Epithelial cell of esophagus (primary cell): ENCODE measurements at places on chromosomes 3 and 15.
A peak's percentile ranks its signal among the peaks of the same experiment; 100 is the strongest.

DNA sequence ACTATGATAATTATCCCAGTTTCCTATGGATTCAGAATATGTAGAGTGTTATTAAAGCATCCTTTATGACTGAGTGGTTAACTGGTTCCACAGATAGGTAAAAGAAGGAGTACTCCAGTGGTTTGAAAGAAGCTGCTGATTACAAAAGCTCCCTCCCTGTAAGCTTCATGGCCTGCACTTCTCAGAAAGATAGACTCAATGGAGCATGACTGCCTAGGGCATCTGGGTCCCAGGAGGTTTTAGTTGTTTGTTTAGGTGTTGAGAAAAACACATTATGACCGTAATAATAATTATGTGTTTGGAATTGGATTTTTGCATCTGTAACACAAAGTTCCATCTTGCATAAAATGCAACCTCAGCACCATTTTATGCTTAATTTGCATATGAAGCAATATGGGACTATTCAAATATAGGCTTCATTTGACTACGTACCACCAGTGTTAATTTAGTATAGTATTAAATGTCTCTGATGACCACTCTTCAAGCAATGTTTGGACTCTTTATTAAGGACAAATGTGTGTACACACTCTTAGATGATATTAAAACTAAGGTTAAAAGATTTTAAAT, 121.1 kb downstream of the ROBO2 start:
- no peak for DNase-seq

DNA sequence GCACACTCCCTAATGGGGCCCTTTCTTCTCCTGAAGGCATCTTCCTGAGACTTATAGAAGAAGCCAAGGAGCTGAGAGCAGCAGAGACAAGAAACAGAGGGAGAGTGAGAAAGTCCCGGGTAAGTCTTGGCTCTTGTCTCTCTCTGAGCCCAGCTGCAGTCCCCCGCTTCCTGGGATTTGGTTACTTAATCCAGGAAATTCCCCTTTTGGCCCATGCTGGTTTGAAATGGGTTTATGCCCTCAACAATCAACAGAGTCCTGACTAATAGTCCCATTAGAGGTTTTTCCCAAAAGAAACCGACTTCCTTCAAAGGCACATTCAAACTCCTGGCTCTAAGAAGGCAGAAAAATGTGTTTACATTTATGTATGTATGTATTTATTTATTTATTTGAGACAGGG, 22.0 kb downstream of the TMEM158 start:
- peak; percentile 76 for DNase-seq

GRCh38 chr3:69737392-69737791, 1.9 kb upstream of the MITF start:
- no peak for DNase-seq

DNA sequence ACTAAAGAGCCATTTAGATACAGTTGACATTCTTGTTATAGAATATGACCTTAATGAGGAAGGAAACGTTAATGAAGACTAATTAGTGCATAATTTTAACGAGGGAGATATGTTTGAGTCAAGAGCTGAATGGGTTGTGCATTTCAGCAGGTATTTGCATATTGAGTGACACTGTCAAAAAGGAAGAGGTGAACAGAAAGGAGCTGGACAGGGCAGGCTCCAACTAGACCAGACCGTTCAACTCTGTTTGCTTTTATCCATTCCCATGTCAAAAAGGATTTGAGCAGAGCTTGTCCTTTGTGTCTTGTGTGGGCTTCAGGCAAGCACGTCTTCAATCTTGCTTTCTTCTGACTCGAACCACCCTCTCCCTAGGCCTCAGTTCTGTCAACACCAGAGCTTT, 40.7 kb downstream of the B3GALNT1 start:
- no peak for DNase-seq

GRCh38 chr3:117404141-117404540, 694.6 kb downstream of the TUSC7 start:
- peak; percentile 45 for DNase-seq

DNA sequence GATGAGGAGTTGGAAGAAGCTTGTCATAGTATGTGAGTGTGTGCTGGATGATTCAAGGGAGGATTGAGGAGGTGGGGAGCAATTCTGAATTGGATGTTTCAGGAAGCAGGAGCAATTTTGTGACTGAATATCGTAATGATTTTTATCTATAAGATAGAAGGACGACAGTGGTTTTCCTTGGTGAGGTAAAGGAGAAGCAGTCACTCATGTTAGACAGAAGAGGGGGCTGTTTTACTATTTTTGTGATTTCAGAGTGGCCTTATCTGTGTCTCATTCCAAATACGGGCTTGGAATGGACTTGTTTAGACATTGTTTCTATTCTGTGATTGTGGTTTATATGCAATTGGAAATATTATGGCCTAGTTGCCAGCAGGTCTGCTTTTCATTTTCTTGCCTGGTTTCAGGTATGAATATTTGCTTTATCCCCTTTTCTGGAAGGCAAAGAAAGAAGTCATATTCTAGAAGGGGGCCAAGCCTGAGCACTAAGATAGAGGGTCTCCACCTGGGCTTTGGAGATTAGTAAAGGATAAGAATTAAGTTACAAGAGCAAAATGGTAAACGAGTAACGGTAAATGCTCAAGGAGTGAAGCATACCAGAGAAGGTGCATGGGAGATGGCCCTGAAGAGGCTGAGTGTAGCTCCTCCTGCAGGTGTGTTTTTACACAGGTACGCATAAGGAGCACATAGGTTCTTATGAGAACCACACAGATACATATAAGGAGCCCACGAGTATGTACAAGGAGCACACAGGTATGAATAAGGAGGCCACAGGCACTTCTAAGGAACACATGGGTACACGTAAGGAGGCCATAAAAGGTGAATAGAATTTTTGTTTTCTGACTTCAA, 124.6 kb upstream of the KCNAB1 start:
- DNase-seq = peak; percentile 62

GRCh38 chr15:68210821-68211655, 5.9 kb upstream of the CALML4 start:
- peak; percentile 39 for DNase-seq

- DNase-seq = no peak
These were observed 15.6 kb downstream of the NBEAL2 start for GRCh38 chr3:46994801-46995731.

GRCh38 chr3:106862067-106862466, 515.2 kb upstream of the CCDC54 start:
- DNase-seq = peak; percentile 26

- DNase-seq = no peak
These were observed 90.0 kb downstream of the GAP43 start for GRCh38 chr3:115713284-115713683.

- no peak for DNase-seq
These were observed 15.3 kb downstream of the FYCO1 start for GRCh38 chr3:45980229-45980813.

GRCh38 chr15:90750186-90750585, 33.0 kb downstream of the BLM start:
- no peak for DNase-seq

- no peak for DNase-seq
These were observed 24.1 kb downstream of the DUOX2 start for GRCh38 chr15:45089712-45090373.

DNA sequence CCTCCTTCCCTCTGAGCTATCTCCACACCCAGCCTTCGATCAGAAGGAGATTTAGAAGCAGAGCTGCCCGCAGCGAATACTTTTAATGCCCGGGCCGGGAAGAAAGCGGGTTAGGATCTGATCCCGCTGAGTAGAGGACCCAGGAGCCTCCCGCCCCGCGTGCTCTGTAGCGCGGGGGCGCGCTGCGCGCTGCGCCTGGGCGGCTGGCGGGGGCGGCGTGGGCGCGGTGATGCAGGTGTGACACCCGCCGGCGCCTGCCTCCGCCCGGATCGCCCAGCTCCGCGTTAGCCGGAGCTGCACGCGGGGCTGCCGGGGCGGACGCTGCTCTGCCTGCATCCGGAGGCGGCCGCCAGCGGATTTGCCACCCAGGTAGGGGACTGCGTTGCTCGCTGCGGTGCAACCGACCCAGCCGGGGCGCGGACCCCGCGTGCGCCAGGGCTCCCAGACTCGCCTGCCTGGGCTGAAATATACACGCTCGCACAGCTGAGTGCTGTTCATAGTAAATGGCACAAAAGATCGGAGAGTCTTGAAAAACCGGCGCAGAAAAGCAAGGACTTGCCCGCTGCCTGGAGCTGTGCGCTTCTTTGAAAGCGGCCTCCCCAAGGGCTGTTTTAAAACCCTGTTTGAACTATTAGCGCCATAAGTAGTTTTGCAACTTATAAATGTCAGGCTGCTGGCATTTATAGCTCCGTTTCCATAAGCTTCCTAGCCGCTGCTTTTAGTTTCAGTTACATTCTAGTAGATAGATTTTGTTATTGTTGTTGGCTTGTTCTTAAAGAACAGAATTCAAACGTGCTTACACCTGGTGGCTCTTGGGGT, at the start of gene SV2B:
Gene SV2B, plus strand, starts transcription at position 263 of the 819 bp plus-strand sequence. CDS start 126,007 bp downstream, outside the sequence.
- DNase-seq = peak; percentile 38

DNA sequence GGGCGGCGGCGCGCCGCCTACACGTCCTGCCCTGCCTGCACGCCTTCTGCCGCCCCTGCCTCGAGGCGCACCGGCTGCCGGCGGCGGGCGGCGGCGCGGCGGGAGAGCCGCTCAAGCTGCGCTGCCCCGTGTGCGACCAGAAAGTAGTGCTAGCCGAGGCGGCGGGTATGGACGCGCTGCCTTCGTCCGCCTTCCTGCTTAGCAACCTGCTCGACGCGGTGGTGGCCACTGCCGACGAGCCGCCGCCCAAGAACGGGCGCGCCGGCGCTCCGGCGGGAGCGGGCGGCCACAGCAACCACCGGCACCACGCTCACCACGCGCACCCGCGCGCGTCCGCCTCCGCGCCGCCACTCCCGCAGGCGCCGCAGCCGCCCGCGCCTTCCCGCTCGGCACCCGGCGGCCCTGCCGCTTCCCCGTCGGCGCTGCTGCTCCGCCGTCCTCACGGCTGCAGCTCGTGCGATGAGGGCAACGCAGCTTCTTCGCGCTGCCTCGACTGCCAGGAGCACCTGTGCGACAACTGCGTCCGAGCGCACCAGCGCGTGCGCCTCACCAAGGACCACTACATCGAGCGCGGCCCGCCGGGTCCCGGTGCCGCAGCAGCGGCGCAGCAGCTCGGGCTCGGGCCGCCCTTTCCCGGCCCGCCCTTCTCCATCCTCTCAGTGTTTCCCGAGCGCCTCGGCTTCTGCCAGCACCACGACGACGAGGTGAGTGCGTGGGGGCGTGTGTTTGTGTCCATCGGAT, 602 bp downstream of the TRIM71 start:
- peak; percentile 18 for DNase-seq

GRCh38 chr15:40333922-40334492, 6.7 kb downstream of the CCDC9B start:
- DNase-seq = peak; percentile 72

DNA sequence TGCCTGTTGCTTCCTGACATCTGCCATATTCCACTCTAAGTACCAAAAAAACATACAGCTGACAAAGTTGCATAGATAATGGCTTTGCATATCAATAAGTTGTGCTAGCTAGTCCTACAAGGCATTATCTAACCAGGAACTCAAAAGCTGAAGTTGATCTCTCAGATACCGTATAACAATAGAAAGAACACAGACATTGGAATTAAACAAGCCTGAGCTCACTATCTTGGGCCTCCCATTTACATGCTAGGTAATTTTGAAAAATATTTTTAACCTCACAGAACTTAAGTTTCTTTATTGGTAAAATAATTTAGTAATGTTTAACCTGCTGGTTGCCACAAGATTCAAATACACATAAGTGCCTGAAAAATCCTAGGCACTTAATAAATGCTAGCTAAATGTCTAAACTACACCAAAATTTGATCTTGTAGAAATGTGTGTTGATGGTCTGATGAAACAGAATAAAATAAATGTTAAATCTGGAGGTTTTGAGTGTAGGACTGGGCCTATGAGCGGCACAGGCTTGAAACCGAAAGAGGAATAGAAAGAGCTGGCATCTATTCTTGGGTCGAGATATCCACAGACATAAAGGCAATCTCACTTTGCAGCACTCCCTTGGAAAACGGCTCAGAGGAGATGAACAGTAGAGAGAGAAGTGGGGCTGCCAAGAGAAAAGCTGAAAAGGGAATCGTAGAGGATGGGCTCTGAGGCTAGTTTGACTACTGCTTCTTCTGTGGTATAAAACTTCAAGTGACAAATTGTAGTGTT, 29.9 kb upstream of the TTC14 start:
- no peak for DNase-seq

- no peak for DNase-seq
These were observed 154.3 kb downstream of the CHDH start for GRCh38 chr3:53691885-53692284.

DNA sequence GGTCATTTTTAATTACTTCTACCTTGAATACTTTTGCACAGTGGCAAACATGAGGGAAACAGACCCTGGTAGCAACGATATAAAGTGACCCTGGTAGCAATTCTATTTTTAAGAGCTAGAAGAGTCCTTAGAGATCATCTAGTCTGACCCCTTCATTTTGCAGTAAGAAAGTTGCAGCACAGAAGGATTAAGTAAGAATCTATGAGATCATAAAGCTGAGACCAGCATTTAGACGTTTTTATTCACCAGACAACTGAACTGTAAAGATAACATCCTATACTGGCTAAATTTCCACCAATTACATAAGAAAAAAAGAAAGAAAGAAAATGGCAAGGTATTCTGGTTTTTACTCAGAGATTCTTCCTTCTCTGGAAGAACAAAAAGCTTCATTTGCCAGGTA, 49.9 kb downstream of the LRRFIP2 start:
- no peak for DNase-seq

- DNase-seq = peak; percentile 17
These were observed 169.9 kb downstream of the AKAP13 start for GRCh38 chr15:85550283-85550682.

- DNase-seq = no peak
These were observed 9.1 kb downstream of the ANPEP start for GRCh38 chr15:89805241-89806209.

- peak; percentile 63 for DNase-seq
These were observed 42.2 kb downstream of the ILDR1 start for GRCh38 chr3:121979734-121980449.

- DNase-seq = no peak
These were observed 458.6 kb downstream of the GABRG3 start for GRCh38 chr15:27429577-27429976.

DNA sequence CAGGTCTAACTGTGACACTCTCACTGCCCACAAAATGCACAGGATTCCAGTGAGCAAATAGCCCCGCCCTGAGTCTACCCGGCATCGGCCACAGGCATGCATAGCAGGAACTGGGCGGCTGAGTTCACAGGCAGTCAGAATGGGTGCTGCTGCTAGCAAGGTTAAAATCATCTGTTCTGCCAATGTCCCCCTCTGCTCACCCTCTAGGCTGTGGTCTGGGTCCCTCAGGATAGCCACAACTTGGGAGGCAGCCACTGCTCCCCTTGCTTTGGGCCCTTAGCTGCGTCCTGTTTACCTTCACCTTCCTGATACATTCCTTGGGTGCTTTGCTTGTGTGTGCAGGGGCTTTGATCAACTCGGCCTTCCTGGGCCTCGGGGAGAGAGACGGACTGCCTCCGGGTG, 232.9 kb upstream of the RGMA start:
- peak; percentile 46 for DNase-seq

DNA sequence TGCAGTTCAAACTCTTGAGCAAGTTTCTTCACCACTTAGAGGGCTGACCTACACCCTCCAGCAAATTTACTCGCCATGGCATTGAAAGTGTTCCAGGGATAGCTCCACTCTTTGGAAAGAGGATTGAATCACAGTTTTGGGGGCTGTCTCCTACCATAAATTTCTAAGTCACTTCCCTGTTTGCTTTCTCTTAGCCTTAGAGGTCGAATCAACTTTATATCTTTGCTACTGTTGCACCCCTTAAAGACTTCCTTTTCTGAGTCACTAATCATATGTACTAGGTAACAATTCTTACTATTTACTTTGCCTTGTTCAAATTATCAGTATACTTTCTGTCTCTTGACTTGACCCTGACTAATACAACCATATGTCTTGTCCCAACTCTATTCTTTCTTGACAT, 1151.8 kb upstream of the ALCAM start:
- DNase-seq = no peak

- peak; percentile 66 for DNase-seq
These were observed 607 bp upstream of the IMP3 start for GRCh38 chr15:75640483-75641178.
